Activated T-helper 1 cell treated with anti-CD3 and anti-CD28 coated beads, Interleukin-2, amount 50 U/mL, for 16 hours (primary cell): ENCODE measurements at places on chromosomes 2 and 18.

GRCh38 chr2:189648846-189649509 lies 12.3 kb upstream of the ASNSD1 start:
- DNase-seq, result no peak

DNA sequence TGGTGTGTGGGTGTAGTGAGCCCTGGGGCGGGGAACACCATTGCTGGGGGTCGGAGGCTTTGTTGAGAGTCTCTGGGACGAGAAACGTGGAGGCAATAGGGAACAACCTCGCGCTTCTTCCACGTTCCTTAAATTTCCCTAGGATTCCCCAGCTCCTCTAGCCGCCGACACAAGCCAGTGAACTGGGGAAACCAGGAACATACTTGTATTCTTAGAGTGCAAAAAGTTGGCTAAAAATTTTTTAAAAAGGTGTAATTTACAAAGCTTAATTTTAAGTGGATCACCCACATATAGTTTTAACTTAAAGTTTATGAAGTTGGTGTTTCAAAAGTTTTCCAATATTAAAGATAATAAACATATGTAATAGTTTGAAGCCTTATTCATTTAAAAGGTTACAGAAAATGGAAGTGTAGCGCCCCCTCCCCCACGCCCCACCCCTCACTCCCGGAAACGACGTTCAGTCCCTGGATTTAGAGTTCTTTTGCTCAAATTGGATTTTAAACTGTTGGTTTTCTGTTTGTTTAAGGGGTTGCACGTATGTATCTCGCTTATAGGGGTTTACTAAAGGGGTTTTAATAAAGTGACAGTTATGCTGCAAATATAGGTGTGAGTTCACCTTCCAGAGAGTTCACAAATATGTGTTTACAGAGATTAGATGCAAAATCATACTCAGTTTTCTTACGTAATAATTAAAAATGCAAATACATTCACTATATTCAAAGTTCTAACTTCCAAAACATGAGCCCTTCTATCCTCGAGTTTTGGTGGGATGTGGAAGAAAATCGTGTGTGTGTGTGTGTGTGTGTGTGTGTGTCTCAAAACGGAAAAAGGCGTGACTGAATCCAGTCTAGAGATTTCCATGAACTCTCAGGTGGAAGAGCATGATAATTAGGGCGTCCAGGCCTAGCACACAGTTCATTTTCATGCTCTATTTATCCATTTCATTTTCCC lies 872 bp downstream of the DSG2 start:
- DNase-seq, result no peak

DNA sequence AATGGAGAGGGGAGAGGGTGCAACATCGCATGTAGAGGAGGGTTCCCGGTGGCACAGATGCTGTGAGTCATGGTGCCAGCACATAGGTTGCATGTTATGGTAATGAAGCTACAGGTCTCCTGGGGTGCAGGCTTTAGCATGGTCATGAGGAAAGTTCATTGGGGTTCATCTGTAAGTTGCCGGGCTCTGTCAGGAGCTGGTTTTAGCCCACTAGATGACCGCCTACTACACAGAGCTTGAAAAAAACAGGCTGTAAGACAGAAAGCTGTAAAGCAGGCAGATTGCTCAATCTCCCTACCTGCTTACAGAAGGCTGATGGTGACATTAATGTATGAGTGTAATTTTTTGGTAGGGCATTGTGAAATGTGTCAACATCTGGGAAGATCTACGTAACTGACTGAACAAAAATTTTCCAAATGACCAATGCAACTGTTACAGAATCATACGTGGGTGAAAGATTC lies 23.9 kb downstream of the DYSF start:
- DNase-seq, result no peak

GRCh38 chr2:54212456-54212855 lies 43.6 kb downstream of the TSPYL6 start:
- no peak for DNase-seq

GRCh38 chr18:59799383-59800015 lies 100.3 kb upstream of the PMAIP1 start:
- no peak for DNase-seq

DNA sequence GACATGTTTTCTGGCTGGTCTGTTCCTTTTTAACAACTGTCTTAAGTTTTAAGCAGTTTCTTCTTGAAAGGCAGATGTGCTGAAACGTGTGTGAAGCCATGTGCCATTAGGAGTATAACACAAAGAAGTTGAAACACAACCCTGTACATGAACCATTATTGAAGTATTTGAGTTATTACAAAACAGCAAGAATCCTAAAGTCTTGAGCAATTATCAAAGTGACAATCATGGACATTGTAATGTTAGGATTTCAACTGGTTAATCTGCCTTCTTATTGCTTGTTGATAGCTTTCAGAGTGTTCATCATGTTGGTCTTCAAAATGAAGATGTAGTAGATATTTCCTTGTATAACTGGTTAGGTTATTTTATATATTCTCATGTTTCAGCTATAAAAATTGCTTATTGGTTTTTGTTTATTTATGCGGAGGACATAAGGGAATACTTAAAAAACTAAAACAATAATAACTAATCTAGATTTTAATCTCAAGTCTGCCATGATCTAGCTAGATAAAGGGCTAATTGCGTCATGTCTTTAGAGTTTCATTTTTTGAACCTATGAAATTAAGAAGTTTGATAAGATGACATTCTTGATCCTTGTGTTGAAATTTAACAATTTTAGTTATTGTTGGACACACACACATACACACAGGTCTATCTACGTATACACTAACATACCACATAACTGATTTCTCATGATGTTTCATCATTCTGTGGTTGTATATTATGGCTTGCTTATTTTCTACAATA lies 21.1 kb downstream of the PPP1R1C start:
- DNase-seq, result no peak

DNA sequence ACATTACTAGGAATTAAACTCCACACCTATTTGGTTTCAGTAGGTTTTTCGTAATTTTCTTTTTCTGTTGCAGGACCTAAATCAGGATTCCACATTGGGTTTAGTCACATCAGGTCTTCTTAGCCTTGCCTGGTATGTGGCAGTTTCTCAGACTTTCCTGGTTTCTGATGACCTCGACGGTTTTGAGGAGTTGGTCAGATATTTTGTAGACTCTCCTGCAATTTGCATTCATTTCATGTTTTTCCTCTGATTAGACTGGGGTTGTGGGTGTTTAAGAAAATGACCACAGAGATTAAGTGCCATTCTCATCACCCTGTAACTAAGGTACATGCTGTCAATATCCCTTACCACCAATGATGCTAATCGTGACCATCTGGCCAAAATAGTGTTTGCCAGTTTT lies 97.3 kb upstream of the ST6GAL2 start:
- no peak for DNase-seq

- DNase-seq, result no peak
Observed at GRCh38 chr2:1627628-1628381, 116.5 kb downstream of the PXDN start.

DNA sequence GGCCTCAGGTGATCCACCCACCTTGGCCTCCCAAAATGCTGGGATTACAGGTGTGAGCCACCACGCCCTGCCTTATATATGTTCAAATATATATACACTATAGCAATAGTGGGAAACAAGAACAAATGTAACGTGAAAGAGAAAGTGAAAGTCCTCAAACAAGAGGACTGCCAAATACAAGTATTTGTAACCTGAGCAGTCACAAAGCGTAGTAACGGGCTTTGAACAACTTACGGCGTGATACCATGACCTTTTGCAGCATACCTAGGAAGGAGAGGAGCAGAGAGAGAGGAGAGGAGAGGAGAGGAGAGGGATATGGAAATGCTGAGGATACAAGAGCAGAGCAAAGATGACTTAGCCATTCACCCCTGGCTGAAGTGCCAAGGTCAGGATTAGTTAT lies 113.8 kb upstream of the RGPD4 start:
- DNase-seq, result no peak

DNA sequence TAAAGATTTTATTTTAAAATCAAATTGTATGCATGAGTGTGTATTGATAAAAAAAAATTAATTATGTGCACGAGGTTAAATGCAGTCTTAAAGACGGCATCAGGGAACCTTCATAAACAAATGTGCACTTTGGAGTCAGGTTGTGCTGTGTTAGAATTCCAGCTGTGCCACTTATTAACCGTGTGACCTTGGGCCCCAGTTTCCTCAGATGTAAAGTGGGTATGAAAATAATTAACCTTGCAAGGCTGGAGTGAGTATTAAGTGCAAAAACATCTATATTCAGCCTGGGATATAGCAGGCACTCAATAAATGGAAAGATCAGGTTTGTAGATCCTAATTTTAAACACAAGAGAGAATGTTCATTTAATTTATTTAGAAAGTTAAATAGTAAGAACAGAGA lies 14.5 kb upstream of the MYCN start:
- DNase-seq, result no peak

DNA sequence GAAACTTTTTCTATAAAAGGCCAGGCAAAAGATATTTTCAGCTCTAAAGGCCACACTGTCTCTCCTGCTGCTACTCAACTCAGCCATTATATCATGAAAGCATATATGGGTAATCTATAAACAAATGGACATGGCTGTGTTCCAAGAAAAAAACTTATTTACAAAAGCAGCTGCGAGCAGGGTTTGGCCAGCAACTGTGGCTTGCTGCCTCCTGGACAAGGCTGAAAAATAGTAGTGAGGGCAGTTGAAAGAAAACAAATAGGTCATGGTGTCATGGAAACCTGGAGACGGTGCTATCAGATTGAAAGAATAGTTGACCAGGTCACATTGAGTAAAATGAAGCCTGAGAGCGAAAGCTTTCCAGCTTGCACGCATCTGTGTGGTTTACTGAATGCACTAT lies 89.2 kb upstream of the LRATD1 start:
- DNase-seq, result no peak

- DNase-seq, result no peak
Observed at GRCh38 chr2:37775908-37776250, 104.4 kb upstream of the CDC42EP3 start.

GRCh38 chr2:223524066-223524465 lies 78.1 kb downstream of the SCG2 start:
- DNase-seq, result no peak

- no peak for DNase-seq
Observed at GRCh38 chr18:58402951-58403702, 225.8 kb downstream of the ALPK2 start.

GRCh38 chr2:219536425-219536824 lies 7.2 kb downstream of the CHPF start:
- DNase-seq, result no peak

- no peak for DNase-seq
Observed at GRCh38 chr2:28516950-28517349, 21.1 kb downstream of the PLB1 start.

DNA sequence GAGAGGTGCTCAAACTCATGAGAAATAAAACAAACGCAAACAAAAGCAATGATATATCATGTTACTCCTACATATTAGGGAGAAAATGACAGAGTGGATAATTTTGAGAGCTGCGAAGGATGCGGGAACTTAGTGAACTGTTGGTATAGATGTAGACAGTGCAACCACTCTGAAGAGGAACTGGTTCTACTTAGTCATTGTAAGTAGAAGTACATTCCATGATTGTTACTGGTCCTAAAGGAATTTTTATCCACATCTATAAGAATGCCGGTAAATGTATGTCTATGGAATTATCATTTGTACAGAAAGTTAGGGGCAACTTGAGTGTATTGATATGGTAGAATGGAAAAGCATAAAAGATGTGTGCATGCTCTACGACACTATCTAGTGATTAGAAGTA lies 1238.4 kb downstream of the LRP1B start:
- DNase-seq, result no peak

DNA sequence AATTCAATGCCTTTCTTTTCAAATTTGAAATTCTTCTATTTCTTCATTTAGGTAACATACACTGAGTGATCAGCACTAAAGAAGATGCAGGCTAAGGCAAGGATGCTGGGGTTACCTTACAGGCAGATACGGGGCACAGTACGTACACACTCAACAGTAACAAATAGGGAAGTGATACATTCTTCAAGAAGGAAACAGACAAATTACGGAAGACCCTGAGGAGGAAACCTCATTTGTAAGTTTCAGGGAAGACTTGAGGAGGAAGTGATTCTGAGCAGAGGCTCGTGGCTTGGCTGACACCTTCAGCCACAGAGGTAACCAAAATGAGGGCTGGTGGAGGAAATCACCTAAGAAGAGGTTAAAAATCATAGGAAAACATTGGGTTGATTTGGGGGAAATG lies 1108.3 kb upstream of the KLHL29 start:
- no peak for DNase-seq

DNA sequence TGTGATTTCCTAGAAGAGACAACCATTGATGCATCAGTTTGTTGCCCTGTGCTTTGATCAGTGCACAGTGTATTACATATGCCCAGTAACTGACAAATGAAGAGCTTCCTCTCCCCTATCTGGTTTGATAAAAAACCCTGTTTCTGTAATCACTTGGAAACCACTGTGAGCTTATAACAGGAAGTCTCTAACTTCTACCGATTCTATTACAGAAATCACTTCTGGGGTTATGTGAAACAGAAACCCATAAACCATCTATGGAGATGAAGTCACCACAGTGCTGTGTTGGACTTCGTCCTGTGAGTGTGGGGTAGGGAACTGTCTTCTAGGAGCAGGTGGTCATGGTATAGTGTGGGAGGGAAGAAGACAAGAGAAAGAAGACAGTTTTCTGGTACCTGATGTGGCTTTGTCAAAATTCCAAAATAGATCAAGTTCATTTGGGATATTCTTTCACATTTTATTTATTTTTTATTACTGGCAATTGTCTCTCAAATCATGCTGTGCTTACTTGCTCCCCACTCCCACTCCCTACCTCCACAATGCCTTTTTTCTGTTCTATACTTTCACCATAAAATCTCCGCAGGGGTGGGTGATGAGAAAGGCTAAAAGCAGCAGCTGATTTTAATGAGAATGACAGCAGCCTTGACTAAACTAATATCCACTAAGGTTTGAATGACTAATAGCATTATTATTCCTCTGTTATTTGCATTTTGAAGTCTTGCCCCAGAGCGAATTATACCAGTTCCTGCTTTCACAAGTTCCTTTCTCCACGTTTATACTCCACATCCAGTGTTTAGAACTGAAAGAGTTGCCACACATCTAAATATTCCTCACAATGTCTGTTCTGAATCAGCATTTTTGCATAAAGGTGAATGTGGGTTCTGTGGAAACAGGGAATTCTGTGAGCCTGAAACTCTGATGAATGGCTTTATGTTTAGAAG lies 41.7 kb upstream of the RND3 start:
- no peak for DNase-seq

- DNase-seq, result no peak
Observed at GRCh38 chr2:237322564-237322963, 91.4 kb downstream of the COL6A3 start.
